ENCODE measurements at places on chromosomes 1 and 21. TPM values are rescaled to one million over a fixed set of nuclear protein-coding genes. Genes with fewer than 3 reads are reported as not detected.

HAPLN2 gene
- total RNA-seq, result 0.35 TPM

MMP23B gene
- total RNA-seq, result 17.2 TPM

PRAMEF12 gene
- not detected for total RNA-seq

HCN3 gene
- total RNA-seq, result 3.3 TPM

SV2A gene
- total RNA-seq, result 2.0 TPM

INTS11 gene
- total RNA-seq, result 74.7 TPM

TRIM58 gene
- 0.96 TPM for total RNA-seq

ADORA1 gene
- 2.7 TPM for total RNA-seq

RAB29 gene
- 37.3 TPM for total RNA-seq

DNA sequence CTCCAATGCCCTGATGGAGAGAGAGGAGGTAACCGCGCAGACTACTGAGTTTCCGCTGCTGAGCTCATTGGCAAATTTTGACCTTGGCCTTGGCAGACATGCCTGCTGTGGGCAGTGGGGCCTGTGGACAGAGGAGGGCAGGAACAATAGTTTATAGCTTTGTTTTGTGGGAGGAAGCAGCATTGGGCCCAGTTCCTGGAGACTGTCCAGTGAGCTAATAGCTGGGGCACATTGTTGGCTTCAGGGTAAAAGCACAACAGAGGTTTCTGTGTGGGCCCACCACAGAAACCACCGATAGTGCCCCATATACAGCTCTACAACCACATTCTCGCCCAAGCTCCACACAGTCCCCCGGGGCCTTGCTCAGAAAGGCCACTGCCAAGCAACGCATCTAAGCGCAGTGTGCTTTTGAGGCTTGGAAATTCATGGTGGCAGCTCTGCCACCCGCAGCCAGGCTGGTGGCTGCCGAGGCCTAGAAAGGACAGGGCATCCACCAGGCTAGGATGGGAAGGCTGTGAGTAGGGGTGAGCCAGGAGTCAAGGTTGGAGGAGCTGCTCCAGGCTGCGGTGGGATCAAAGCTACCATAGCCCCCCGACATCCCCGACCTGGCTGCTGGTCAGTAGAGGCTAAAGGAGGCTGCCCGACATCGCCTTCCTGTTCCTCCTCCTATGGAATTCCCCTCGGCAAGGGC lies 43.2 kb downstream of the NEK2 start:
- no peak for DNase-seq

DNA sequence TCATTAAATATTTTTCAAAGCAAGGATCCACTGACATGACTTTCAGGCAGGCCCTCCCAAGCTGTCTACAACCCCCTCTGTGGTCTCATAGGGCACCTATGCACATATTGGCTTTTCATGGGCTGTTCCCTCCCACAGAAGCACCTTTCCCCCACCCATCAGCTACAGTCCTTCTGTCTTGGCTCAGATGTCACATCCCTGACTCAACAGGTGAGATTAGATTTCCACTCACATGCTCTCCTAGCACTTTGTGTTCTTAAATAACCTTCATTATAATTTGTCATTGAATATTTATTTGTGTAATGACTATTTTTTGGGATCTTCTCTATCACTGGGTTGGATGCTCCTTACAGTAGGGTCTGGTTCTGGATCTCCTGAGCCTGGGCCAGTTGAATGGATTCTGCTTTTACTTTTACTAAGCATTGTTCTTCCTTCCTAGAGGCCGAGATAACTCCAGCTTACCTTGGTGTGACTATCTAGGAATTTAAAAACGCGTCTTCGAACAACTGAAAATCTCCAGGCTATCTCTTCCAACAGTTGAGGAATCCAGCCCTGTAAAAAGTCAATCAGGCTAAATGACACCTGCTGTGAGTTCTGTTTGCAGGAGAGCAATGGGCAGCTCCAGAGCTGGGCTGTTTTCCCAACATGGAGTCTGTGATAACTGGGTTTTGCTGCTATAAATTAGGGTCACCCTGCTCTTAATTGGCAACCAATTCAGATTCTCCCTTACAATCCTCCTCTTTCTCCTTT lies 16.2 kb downstream of the ROR1 start:
- no peak for DNase-seq

GRCh38 chr1:88956003-88956402 lies 36.4 kb downstream of the KYAT3 start:
- no peak for DNase-seq

- no peak for DNase-seq
These were observed 384.6 kb upstream of the NCAM2 start for GRCh38 chr21:20613654-20614053.

DNA sequence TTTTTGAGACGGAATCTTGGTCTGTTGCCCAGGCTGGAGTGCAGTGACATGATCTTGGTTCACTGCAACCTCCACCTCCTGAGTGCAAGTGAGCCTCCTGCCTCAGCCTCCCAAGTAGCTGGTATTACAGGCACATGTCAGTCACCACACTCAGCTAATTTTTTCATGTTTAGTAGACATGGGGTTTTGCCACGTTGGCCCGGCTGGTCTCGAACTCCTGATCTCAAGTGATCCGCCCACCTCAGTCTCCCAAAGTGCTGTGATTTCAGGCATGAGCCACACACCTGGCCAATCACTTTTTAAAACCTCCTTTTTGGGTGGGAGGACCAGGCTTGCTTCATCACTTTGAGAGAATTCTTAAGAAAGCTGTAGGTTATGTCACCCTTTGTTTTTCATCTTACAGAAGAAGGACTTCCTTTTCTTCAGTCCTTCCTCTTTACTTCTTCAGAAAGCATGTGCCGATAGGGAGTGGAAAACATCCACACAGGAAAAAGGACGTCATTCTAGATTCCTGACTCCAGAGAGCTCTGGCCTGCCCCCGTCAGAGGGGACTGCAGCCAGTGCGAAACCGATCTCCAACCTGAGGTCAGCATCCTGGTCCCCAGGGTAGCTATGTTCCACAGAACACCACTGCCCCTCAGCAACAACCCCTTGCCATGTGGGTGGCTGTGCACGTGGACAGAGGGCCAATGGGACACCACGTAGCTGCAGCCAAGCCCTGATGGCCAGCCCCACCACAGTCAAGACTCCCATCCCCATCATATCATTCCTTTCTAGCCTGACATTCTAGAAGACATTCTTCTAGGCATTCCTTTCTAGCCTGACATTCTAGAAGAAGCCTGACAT lies 21.9 kb downstream of the NCF2 start:
- DNase-seq, result no peak

DNA sequence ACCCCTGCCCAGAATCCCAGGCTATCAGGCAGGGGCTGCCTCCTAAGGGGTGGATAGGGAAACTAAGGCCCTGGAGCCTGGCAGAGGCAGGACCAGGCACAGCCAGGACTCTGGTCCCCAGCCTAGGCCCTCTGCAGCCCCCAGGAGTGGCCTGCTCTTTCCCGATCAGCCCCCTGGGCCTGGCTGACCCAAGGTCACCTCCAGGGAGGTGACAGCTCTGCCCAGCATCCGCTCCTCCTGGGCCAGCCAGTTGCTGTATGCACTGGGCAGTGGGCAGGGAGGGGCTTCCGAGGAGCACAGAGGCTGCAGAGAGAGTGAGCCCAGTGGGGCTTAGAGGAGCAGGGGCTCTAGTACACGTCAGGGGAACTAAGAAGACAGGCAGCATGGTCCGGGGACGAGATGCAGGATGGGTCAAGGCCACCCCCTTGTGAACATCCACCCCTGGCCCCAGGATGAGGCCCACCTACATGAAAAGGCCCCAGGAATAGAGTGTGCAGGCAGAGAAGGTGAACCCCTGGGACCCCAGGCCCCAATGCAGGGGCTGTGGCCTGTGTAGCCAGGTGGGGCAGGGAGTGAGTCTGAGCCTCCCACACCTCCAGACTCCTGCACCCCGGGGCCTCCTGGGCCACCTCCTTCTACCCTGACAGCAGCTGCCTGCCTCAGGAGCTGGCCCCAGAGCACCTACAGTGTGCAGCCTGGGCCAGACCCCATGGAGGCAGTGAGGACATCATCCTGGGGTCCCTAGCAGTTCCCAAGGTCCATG lies 32.8 kb downstream of the WNT9A start:
- DNase-seq, result no peak

GRCh38 chr1:161801955-161802354 lies 35.8 kb downstream of the ATF6 start:
- DNase-seq, result no peak

DNA sequence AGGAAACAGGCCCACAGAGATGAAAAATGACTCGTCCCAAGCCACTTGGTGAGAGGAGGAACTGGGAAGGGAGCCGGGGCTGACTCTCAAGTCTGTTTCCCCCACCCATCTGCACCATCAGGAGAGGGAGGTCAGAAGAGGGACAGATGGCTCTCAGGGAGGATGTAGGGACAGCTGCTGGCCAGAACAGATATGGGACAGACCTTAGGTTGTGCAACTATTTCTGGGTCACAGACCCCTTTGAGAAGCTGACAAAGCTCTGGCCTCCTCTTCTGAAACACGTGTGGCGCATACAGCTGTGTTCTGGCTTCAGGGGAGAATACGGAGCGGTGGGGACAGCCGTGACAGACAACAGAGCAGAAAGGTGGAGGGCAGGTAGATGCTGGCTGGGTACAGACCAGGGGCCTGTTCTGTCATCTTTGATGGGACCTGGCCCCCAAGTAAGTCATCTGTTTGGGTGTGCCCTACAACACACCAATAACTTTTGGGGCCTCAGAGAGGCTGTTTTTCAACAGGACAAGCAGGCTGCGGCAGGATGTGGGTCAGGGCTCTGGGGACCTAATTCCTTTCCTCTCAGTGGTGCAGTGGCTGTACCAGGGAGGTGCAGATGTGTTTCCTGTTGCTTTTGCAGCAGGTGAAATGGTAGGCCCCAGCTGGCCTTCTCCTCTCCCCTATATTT lies 7.3 kb downstream of the SH3BGRL3 start:
- no peak for DNase-seq

DNA sequence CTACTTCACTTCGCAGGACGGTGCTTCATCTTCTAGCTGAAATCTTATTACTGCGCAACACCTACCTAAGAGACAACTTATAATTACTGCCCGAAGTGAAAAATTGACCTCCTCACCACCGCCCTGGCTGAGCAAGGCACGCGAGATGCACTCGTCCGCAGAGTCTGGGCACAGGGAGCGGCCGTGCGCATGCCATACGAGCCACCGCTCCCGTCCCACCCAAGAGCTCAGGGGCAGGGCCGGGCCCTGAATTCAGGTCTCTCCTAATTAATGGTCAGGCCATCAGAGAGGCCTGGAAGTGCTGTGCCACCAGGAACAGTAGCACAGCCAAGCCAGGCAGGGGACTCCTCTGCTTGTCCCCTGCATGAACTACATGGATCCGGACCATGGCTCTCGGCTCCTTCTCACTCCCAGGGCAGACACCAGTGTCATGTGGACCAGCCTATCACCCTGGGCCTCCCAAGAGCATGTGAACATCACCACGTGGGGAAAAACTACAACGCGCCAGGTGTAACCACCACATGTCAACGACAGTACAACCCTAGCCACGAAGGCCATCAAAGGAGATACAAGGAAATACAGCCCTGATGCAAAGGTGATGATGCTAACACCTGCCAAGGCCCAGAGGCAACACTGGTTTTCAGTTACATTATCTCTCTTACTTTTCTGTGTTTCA lies 11.5 kb downstream of the RIPK4 start:
- no peak for DNase-seq

- no peak for DNase-seq
These were observed 65.4 kb downstream of the TP53BP2 start for GRCh38 chr1:223780318-223780717.

GRCh38 chr1:14228677-14229076 lies 369.8 kb upstream of the KAZN start:
- DNase-seq, result no peak

DNA sequence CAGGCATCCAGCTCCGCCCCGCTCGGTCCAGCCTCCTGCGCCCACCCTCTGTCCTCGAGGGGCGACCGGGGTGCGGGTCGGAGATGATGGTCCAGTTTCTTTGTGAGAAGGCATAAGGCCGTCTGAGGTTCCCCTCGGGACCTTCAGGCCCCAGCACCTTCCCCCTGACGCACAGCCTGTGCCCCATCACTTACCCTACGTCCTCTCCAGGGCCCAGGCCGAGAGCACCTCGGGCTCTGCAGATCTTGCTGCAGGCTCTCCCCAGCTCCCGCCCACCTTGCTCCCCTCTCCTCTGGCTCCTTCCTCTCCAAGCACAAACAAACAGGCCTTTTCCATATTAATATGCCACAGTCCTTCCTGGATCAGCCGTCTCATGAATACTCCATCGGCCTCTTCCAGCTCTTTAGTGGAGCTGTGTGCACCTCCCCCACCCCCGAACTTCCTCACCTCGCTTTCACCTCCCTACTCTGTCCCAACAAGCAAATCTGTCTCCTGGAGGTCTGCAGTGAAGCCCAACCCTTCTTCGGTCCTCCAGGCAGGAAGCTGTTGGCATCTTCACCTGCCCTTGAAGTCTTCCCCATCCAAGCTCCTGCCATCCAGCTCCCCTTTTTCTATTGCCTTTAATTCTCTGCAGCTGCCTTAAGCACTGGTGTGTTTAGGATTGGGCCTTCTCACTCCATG lies 448 bp upstream of the COL9A2 start:
- peak; percentile 65 for DNase-seq

DNA sequence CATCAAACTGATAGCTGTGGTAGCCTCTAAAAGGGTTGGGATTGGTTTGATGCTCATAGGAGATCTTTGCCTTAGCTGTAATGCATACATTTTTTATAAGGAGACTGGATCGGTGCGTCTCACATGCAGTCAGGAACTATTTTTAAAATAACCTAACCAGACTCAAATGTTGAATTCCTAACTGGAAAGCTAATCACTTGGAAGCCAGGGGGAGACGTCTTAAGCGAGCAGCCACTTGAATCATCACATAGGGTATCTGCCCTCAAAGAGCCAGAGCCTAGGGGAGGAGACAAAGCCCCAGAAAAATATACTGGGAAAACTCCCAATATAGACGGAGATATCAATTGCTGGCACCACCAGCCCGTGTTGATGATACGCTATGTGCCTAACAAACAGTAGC lies 61.7 kb upstream of the PUM1 start:
- no peak for DNase-seq

GRCh38 chr1:48744032-48744431 lies 32.7 kb downstream of the BEND5 start:
- no peak for DNase-seq

DNA sequence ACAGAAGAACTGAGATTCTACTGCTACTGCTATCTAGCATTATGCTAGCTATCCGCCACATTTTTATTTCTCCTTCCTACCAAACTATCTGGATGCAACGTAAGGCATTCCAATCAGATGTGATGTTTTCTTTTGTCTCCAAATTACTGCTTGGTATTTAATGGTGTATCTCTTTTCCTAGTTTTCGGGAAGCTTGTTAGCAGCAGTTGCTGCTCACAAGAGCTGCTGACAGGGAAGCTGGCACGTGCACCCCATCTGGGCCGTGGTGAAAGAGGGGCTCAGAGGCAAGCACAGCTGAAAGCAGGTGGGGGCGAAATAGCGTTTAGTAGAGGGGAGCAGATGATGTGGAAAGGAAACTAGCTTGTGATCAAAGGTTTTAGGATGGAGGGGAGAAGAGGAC lies 57.3 kb downstream of the JAK1 start:
- no peak for DNase-seq

GRCh38 chr1:11990303-11991032 lies 10.2 kb downstream of the MFN2 start:
- no peak for DNase-seq

- DNase-seq, result no peak
These were observed 485.7 kb downstream of the AJAP1 start for GRCh38 chr1:5140136-5140535.

All from mesenteric fat pad (tissue), 1 donor.